Hypothalamus (tissue), 51 donors: ENCODE measurements at places on chromosomes 13 and 19.

DNA sequence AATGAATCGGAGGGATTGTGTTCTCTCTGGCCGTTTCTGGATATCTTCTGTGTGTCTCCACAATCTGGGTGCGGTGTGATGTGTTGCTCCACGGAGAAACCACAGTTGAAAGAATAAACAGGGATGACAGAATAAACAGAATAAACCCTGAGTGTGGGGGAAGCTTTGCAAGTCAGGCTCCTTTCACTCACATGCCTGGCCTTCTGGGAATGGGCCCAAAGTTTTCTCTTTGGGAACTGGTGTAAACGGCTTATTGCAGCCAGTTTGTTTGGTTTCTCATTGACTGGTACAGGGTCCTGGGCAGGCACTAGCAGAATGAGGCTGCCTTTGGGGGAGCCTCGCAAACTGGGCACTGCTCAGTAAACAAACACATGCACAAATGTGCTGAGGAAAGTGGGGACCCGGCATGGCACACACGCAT, 324.7 kb downstream of the DLEU7 start:
- DNase-seq: peak; percentile 7

DNA sequence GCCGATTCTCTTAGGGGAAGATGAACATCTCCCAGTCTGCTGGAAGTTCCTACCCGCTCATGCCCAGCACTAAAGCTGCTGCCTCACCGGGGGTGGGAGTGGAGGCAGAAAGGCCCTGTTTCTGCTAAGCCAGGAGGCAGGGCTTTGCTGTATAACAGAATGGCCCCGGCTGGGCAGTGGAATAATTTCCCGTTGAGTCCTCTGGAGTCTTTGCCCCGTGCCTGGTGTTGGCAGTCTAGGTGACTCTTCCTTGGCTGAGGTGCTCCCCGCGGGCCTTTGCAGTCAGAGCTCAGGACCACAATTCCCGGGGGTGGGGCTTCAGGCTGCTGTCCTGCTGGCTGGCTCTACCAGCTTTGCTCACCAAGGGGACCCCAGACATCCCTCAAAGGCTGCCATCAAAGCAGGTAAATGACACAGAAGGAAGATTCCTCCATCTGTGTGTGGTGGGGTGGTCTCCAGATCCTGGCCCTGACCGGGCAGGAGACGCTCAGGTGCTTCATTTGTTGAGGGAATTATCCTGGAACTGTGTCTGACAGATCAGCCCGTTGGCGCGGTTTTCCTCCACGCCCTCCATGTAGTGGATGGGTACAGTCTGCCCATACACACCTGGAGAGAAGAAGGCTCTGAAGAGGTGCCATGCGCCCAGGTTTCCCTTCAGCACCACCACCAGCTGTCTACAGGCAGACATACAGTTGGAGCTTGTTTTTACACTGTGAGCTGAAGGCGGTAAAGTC, 209.9 kb downstream of the TEX29 start:
- DNase-seq: no peak

DNA sequence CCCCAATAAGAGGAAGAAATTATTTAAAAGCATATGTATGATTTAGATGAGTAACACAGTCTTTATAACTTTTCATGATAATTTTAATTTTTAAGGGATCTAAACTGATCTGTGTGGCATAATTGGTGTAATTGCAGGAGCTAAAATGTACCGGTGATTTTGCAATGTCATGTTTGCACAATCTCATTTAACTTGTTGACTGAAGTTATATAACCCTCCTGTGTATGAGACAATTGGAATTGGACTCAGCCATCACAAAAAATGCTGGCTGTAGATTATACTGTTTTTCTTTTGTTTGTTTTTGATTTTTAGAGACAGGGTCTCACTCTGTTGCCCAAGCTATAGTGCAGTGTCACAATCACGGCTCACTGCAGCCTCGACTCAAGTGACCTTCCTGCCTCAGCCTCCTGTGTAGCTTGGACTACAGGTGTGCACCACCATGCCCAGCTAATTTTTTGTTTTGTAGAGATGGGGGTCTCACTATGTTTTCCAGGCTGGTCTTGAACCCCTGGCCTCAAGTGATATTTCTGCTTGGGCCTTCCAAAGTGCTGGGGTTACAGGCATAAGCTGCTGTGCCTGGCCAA, 26.1 kb downstream of the FGF9 start:
- DNase-seq: no peak

DNA sequence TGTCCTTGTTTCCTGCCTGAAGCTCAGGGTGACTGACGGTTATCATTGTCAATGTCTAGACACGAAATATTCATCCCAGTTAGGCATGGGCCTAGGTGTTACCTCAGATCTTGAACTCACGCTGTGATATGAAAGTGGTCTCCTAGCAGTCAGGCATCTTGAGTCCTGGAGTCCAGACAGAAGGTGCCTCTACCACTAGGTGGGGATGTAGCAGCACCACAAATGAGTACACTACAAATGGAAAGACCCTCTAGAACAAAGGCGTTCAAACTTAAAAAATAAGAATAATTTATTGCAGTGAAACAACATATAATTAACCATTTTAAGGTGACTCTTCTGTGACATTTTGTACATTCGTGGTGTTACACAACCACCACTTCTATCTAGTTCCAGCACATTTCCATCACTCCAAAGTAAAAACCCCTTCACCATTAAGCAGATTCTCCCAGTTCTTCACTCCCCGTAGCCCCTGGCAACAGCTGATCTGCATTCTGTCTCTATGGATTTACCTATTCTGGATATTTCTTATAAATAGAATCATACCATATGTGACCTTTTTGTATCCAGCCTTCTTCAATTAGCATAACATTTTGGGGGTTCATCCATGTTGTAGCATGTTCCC, 11.9 kb upstream of the FRY start:
- no peak for DNase-seq

DNA sequence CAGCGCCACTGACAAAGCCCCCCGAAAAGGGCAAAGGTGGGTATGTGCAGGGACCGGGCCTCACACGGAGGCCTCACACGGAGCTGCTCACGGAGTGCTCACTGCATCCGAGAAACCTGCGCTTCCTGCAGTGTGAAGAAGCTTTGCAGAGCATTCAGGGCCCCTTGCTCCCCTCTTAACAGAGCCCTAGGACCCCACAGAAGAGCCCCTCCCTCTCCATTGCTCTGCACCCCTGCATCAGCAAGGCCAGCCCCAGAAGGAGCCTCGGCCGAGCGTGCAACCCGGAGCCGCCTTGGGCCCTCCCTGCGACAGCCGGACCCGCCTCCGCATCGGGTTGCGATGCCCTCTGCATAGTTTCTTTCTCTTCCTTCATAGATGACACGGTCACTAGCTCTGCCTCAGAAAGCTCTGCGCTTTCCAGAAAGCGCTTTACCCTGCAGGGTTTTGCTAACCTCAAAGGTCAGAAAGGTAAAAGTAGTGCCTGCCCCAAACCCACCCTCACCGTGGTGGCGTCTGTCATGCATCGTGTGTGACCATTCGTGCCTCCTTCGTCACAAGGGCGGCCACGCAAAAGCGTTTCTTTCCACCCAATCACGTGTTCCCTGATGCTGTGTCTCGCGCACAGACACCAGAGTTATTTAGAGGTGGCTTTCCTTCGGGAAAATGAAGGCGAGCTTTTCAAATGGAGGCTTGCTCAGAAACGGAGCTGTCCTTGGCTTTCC, 15.7 kb upstream of the F7 start:
- no peak for DNase-seq

- DNase-seq: no peak
Measured at GRCh38 chr19:49502866-49503581, 6.8 kb downstream of the RPS11 start.

DNA sequence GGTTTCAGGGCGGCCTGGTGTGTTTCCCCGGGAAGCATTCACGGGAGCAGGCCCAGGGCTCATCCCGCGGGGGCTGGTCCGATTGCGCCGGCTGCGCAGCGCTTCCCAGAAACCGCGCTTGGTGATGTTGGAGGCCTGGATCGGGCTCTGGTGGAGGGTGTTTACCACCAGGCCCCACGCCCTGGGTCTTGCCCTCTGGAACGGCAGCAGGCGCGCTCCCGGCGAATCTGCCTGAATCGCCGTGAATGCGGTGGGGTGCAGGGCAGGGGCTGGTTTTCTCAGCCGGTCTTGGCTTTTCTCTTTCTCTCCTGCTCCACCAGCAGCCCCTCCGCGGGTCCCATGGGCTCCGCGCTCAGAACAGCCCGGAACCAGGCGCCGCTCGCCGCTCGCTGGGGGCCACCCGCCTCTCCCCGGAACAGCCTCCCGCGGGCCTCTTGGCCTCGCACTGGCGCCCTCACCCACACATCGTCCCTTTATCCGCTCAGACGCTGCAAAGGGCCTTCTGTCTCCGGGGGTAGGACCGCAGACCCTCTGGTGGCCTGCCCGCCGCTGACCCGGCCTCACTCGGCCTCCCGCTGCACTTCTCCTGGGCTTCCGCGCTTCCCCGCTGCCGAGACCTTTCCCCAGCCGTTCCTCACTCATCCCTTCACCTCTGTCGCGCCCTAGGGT, 69.4 kb upstream of the GJB6 start:
- DNase-seq: no peak

- no peak for DNase-seq
Measured at GRCh38 chr19:8642561-8642960, 12.1 kb downstream of the NFILZ start.

GRCh38 chr13:75929076-75929475, 292.9 kb downstream of the LMO7 start:
- DNase-seq: no peak

DNA sequence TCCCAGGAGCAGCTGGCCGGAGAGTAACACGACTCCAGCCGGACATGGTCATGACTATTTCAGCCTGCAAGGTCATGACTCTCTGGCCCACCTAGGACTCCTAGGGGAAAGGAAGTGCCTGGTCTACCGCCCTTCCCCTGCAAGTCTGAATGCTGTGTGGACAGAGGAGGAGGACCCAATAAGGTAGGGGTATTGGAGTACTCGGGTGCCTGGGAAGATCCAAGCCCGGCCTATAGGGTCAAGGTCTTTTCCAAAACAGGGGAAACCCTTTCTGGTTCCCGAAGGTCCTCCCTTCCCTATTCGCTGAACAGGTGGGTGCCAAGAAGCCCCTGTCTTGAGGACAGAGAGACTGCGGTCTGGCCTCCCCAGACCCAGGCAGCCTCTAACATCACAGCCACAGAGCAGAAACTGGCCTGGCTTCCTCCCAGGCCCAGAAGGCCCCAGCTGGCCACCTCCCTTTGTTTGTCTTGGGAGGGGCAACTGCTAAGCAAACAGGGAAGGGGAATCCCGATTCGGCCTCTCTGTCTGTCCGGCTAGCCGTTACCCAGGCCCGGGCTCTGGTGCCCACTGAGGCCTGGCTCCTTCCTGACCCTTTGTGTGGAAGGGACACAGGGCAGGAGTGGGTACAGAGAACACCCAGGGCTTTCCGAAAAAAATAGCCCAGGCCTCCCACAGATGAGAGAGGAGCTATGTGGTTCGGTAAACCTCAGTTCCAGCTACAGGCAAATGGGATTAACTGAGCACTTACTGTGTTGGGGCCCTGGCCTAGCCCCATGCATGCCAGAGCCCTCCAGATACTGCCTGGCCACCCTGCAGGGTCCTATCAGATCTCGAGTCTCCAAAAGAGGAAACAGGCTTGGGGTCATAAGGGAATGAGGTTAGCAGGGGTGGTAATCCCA, 5.2 kb upstream of the GRAMD1A start:
- DNase-seq: no peak

DNA sequence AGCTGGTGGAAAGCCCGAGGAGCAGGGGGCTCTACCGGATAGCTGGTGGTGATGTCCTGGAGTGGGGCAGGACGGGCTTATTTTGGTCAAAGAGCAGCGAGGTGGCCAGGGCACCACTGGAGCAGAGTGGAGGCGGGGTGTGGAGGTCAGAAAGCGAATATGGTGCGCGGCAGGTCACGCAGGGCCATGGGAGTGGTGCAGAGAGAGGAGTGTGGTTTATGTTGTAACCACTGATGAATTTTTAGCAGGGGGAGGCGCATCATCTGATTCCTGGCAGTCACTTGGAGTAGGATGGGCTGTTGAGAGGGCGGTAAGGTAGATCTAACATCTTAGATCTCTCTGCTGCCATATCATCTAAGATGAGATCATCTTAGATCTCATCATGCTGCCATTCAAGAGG, 1.4 kb upstream of the ZNF414 start:
- no peak for DNase-seq

DNA sequence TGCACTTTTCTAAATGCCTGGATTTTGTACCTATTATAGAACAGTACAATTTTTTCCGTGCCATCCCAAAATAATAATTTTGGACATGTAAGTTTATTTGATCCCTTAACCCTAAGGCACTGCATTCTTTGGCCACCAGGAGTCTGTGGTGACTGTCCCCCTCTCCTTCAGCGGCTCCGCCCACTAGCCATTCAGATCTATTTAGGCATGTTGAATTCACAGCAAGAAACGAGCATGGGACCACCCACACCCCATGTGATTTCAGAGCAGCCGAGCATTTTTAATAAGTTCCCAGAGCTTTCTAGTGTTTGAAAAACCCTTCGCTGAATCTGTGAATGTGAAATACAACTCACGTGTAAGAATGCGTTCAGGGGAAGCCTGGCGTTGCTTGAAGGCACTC, 567.5 kb downstream of the MYO16 start:
- no peak for DNase-seq

DNA sequence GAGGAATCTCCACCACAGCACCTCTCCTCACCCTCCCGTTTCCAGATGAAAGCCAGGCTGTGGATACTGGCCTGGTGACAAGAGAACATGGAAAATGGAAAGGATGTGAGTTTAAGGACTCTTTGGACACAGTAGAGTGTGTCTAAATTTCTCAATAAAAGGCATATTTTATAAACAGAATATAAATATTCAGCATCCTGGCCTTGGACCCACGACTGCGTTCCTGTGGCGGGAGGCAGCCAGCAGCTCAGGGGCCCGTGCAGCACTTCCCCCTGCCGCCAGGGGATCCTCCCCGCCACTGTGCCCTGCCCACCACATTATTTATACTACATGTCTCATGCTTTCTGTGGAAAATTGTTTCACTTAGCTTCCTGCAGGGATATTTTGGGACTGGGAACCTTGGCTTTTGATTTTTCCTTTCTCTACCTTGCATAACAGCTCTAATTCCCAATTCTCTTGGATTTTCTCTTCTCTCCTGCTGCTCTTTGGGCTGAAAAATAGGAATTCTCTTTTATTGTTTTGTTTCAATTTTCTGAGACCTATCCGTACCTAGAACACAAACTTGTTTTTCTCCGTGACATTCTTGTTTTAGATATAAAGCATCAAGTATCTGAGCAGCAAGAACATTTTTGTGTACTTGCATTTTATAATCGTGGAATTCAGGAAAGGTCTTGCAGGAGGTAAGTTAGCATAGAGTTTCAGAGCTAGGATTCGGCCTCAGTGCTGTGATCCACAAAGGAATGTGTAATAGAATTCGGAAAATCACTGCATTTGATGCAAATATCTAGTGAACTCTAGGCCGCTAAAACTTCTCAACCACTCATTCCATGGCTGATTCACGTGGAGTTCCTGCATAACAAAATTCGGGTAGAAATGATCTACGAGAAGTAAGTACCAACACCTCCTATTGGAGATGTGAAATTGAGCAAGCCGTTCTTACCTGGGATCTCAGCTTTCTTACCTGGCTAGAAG, 107.7 kb upstream of the SPATA13 start:
- DNase-seq: no peak

GRCh38 chr19:32138416-32138815, 207.0 kb upstream of the ZNF507 start:
- DNase-seq: no peak

DNA sequence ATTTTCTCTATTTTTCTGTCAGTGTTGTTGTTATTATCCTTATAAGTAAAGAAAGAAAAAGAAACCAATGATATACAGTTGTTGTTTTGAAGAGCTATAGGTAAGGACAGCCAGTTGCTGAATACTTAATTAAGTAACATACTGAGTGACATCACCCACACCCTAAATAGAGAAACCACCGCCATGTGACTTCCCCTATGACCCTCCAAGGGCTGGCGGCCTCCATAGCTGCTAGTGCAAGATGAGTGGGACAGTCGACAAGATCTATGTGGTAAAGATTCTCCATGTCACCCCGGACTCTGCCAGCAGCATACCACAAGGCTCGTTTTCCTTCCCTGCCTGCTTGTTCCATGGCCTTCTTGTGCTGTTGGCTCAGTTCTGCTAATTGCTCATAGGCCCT, 221.1 kb downstream of the DNAJC15 start:
- DNase-seq: no peak
